Fibroblast of skin of abdomen (primary cell): ENCODE measurements at places on chromosomes 2 and 18.

GRCh38 chr2:224284134-224284946 lies 117.6 kb downstream of the FAM124B start:
- peak; percentile 38 for DNase-seq

- DNase-seq, result no peak
These were observed 9.9 kb downstream of the DNMT3A start for GRCh38 chr2:25331686-25332365.

DNA sequence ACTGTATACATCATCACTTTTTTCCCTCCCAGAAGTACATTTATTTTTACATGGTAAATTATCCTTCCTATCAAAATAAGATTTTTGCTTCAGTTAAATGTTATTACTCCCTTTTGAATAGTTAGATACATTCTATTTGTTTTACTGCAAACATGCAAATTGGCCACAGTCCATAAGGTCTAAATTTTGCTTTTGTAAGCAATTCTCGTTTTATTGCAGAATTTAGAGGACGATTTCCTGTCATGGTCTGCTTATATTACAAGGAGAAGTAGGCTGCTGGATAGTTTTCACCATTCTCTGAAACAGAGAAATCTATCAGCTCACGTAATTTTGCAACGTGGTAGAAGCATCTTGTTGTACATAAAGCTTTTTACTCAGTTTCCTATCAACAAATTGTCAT lies 1632.5 kb downstream of the LRP1B start:
- no peak for DNase-seq

- DNase-seq, result peak; percentile 78
These were observed 732 bp upstream of the ANXA4 start for GRCh38 chr2:69741229-69741574.
